CD4-positive, alpha-beta T cell treated with Interferon gamma for 1 hour (primary cell): ENCODE measurements at places on chromosomes 13 and 19.
A peak's percentile ranks its signal among the peaks of the same experiment; 100 is the strongest.

- no peak for DNase-seq
Measured at GRCh38 chr13:50158385-50159165, 143.3 kb downstream of the KCNRG start.

GRCh38 chr19:11451327-11451870 is 16.0 kb downstream of the PRKCSH start:
- DNase-seq = no peak

DNA sequence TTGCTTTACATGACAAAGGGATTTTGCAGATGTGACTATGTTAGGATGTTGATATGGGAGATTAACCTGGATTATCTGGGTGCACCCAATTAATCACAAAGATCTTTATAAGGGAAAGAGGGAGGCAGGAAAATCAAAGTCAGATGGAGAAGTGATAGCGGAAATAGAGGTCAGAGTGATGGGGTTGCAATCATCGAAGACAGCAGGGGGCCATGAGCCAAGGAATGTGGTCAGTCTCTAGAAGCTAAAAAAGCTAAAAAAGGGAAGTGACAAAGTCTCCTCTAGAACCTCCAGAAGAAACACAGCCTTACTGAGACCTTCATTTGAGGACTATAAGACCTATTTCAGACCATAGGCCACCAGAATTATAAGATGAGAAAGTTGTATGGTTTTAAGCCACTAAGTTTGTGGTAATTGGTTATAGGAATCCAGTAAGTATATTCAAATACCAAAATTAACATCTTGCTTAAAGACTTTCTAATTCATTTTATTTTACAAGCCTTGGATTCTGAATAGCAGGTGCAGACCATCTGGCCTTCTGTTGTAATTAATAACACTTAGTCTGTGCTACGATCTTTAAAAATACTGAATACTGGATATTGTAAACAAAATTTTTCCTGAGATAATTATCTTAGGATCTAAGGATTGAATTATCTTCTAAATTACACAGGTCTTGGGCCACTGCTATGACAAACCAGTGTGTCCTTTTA is 493.4 kb upstream of the PCDH20 start:
- DNase-seq = no peak

- no peak for DNase-seq
Measured at GRCh38 chr19:33720691-33721682, 75.7 kb upstream of the KCTD15 start.

DNA sequence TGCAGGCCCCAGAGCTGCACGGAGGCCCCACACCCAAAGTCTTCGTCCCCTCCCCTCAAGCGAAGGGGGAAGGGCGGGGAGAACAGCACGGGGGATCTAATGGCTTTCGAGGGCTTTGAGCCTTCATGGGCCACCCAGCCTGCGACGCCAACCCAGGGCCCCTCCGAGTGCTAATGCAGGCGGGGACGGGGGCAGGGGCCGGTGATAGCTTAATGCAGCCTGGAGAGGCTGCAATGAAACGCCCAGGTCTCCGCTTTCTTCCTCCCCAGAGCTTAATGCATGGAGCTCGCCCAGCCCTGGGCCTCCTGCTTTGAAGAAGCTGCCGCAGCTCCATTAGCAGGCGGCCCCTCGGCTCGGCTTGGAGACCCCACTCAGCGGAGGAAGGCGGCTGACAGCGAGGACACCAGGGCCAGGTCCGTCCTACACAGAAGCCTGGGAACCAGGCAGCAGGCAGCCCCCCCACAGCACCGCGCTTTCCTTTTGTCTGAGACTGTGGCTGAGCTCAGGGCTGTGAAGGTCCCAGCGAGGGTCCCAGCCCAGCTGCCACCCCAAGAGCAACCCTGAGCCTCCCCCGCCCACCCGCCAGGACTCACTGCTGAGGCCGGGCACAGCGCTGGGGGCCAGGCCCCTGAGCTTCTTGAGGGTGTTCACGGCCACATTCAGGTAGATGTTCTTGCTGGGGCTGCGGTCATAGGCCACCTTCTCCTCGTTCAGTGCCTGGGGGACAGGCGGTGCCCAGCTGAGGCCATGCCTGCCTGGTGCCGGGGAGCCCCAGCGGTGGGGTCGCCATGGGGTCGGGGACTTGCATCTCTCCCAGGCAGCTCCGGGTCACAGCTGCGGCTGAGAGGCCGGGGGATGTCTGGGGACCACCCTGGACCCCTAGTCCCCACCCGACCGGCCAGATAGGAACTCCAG is 7.5 kb upstream of the ATP8B3 start:
- DNase-seq = no peak

DNA sequence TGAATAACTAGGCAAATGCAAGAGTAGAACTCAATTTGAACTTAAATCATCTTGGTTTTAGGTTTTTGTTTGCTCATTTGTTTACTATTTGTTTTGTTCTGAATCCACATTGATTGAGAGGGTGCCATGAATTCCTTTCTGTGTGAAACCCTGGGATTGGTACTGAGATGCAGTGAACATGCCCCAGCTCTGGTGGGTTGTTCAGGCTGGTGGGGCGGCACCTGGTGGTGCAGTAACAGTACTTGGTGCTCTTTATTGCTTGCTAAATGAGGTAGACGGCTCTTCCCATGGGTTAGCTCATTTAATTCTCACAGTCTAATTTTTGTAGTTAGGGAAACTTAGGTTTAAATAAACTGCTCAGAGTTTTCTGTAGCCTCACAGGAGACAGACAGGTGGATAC is 48.4 kb downstream of the WASF3 start:
- DNase-seq = no peak

- DNase-seq = no peak
Measured at GRCh38 chr13:32107474-32107873, 75.9 kb downstream of the FRY start.

DNA sequence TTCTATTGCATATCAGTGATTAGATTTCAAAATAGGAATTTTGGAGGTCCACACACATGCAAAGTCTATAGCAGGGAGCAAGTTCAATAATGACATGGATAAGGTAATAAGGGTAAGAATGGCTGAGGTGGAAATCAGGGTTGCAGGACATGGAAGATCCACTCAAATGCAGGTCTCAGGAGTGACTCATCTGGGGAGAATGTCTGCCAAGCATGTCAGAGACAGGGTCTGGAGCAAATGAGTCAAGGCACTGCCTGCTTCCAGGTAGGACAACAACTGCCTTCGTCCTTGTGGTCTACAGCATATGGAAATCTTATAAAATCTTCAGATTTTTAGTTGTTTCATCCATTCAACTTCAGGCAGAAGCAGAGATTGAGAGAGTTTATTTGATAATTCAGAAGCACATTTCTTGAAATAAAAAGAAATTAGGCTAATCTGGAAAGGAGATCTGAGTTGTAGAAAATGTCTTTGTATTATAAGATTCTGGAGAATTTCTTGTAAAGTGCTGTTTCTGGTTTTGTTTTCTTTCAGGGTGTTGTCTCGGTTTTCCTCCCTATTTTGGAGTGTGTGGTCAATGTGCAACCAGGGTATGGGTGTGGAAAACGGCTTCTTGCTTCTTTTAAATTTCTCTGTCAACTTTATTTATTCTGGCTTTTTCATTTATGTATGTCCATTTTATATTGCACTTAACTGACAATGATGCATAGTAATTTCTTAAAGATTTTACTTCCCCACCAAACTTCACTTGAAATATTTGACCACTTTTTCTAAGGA is 748.8 kb downstream of the LIG4 start:
- no peak for DNase-seq

GRCh38 chr19:46019270-46019669 is 3.6 kb downstream of the PGLYRP1 start:
- no peak for DNase-seq

GRCh38 chr13:34153428-34154180 is 335.7 kb downstream of the RFC3 start:
- DNase-seq = no peak

DNA sequence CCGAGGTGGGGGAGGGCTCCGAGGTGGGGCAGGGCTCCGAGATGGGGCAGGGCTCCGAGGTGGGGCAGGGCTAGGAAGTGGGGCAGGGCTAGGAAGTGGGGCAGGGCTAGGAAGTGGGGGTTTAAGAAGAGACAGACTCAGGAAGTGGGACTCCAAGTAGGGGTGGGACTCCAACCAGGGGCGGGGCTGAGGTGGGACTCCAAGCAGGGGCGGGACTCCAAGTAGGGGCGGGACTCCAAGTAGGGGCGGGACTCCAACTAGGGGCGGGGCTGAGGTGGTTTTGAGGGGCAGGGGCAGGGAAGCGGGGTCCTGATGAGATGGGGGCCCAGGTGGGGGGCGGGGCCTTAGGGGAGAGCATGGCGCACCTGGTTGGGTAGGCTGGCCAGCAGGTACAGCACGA is 13.6 kb downstream of the CFD start:
- DNase-seq = peak; percentile 90

GRCh38 chr13:48319531-48320398 is 16.2 kb downstream of the RB1 start:
- DNase-seq = no peak

DNA sequence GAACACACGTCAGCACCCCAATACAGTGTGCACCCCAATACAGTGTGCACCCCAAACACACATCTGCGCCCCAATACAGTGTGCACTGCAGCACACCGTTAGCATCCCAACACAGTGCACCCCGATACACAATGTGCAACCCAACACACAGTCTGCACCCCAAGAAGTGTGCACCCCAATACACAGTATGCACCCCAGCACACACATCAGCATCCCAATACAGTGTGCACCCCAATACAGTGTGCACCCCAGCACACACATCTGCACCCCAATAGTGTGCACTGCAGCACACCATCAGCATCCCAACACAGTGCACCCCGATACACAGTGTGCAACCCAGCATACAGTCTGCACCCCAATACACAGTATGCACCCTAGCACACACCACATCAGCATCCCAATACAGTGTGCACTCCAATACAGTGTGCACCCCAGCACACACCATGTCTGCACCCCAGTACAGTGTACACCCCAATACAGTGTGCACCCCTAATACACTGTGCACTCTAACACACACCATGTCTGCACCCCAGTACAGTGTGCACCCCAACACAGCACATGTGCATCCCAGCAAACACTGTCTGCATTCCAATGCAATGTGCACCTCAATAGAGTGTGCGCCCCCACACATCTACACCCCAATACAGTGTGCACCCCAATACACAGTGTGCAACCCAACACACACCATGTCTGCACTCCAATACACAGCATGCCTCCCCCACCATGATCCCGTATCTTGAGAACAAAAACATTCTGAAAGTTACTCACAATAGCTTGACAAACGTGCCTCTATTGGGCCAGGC is 855 bp upstream of the CARS2 start:
- no peak for DNase-seq

GRCh38 chr19:13437919-13438618 is 68.2 kb downstream of the CACNA1A start:
- no peak for DNase-seq

- DNase-seq = no peak
Measured at GRCh38 chr19:55398200-55398925, 9.2 kb downstream of the UBE2S start.

- peak; percentile 4 for DNase-seq
Measured at GRCh38 chr13:76687467-76687866, 198.7 kb downstream of the KCTD12 start.

GRCh38 chr13:112118451-112119064 is 51.6 kb downstream of the SOX1 start:
- no peak for DNase-seq

GRCh38 chr19:6126335-6126974 is 9.0 kb upstream of the ACSBG2 start:
- DNase-seq = no peak

DNA sequence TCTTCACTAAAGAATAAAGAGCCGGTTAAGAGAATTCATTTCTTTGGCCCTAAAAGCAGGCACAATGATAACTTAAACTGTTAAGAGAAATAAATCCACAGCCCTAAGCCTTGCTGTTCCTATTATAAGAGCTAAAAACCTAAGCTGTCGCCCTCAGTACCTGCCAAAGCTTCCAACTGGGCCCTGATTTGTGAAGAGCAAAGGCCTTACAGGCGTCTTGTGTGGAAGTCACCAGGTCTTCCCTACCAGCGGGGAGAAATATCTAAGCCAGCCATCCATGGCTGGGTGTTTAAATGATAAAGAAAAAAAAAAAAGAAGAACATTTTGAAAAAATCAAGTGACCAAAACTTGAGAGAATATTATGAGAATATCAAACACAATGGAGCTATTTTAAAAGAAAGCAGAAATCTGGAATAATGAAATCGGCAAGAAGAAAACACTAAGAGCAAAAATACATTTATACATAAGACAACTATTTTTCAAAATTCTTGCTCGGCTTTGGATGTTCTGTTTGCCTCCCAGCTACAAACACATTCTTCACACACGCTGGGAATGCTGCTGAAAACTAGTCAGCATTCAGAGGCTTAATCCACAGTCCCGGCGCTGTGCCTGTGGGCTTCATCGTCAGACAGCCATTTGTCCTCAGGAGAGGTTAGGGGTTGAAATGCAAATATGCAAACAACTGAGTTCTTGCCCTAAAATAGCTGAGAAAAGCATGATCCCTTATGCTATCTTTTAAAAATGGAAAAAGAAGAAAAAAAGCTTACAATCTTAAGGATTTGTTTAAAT is 89.8 kb upstream of the LSM14A start:
- no peak for DNase-seq

GRCh38 chr13:112898621-112899280 is 70.3 kb upstream of the MCF2L start:
- DNase-seq = no peak

GRCh38 chr13:112114391-112114790 is 47.4 kb downstream of the SOX1 start:
- DNase-seq = no peak

GRCh38 chr13:110816500-110816899 is 98.4 kb downstream of the ANKRD10 start:
- DNase-seq = no peak

GRCh38 chr13:33561627-33562026 is 256.3 kb upstream of the RFC3 start:
- no peak for DNase-seq

GRCh38 chr19:42052241-42052863 is 17.7 kb downstream of the GRIK5 start:
- DNase-seq = no peak

DNA sequence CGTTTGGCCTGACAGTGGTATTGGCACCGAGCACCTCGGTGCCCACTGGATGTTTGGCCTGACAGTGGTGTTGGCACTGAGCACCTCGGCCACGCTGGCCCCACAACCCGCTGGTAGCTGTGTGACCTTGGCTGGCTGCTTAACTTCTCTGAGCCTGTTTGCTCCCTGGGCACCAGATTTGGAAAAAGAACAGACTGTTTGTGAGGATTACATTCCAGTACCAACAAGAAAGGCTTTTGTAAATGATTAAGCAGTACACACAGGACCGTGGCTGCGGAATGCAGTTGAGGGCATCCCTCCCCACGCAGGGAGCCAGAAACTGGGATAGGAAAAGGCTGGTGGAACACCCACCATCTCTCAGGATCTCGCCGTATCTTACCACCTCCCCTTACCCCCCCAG is 31.9 kb downstream of the SLC25A42 start:
- DNase-seq = no peak

DNA sequence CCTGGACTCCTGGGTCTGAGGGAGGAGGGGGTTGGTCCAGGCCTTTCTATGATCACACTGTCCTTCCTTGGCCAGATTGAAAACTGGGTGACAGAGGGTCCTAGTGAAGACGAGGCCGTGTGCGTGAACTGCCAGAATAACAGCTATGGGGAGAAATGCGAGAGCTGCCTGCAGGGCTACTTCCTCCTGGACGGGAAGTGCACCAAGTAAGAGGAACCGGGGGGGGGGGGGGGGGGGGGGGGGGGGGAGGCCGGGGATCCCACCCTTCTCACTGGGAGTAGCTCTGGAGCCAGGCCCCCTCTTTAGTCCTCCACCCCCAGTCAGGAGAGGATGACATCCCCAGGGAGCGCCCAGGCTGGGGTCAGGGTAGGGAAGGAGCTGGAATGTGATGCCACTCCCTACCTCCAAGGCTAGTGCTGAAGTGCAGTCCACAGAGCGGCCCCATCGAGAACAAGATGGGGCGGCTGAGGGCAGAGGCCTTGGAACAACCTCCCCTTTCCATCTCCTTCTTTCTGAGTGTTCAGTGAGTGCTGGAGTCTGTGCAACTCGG is 19.4 kb downstream of the CNFN start:
- no peak for DNase-seq
